Thoracic aorta (tissue), 2 donors: ENCODE measurements at places on chromosomes 12 and 14. TPM values are rescaled to one million over a fixed set of nuclear protein-coding genes. Genes with fewer than 3 reads are reported as not detected.

DNA sequence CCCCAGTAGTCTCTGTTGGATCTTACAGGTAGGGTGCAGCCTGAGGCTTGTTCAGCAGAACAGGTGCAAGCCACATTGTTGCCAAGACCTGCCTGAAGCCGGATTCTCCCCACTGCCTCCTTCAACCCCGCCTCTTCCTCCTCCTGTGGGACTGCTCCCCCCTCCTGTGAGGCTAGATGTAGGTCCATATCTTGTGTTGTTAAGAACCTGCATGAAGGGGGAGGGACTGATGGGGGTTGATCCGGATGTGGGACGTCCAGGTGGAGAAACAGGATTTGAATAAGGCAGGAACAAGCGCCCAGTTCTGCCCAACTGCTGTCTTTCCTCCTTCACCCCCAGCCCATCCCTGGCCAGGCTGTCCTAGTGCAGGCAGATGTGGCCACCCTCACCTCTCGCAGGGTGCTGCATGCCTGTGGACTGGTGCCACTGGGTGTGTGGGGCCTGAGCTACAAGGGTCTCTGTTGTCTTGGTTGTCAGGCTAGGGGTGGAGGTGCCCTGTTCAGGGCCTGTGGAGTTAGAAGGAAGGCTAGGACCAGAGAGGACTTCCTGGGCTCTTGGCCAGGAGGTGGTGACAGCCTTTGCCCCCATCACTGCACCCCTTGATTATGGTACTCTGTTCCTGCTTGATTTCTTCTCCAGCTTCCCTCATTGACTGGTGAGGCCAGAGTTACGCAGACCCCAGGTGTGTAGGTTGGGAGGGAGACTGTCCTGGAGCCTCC is 1.4 kb downstream of the NR4A1 start:
- no peak for DNase-seq
- peak overlapping the region; percentile 91 for H3K27ac ChIP-seq
- no peaks in the 10 kb centered on the region for H3K27me3 ChIP-seq
- H3K4me1 ChIP-seq = peaks cover 7% of the 10 kb centered on the region
- peak overlapping the region; percentile 90 for H3K4me3 ChIP-seq

- H3K36me3 ChIP-seq = peaks cover 23% of the 10 kb centered on the region
- no peak overlapping the region for H3K27ac ChIP-seq
- H3K4me3 ChIP-seq = no peak overlapping the region
- H3K4me1 ChIP-seq = no peaks in the 10 kb centered on the region
- no peaks in the 10 kb centered on the region for H3K27me3 ChIP-seq
Observed at GRCh38 chr14:99909513-99910064, 116.4 kb downstream of the EML1 start.

DNA sequence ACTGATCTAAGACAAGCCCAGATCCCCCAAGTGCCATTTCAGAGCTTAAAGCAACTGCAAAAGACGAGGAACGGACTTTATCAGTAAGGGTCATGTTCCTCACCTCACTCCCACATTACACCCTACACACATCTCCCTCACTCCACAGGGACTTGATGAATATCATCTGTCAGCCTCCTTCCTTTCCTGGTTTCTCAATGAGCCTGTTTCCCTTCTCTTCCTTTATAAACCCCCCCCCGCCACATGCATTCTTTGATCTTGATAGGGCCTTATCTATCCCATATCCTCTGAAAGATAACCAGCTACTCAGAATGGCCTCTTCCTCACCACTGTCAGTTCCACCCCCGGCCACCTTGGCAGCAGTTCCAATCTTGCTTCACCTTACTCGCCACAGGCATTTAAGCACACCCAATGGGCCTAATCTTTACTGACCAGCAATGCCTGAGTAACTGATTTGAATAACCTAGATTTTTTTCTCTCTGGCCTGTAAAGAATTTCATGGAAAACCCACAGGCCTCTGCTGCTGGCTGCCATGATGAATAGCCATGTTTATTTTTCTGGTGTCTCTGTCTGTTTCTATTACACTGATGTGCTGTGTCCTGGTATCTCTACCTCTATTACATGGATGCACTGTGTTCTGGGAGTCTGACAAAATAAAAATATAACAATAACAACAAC is 138.7 kb downstream of the PHLDA1 start:
- no peak overlapping the region for H3K27ac ChIP-seq
- H3K27me3 ChIP-seq = no peaks in the 10 kb centered on the region
- H3K36me3 ChIP-seq = no peaks in the 10 kb centered on the region
- no peak for DNase-seq
- H3K4me1 ChIP-seq = no peaks in the 10 kb centered on the region

- no peak for DNase-seq
- H3K27me3 ChIP-seq = no peaks in the 10 kb centered on the region
- H3K4me1 ChIP-seq = no peaks in the 10 kb centered on the region
- no peaks in the 10 kb centered on the region for H3K36me3 ChIP-seq
Observed at GRCh38 chr14:23447361-23448350, 12.2 kb upstream of the MYH7 start.

GRCh38 chr14:98984027-98984718 is 287.8 kb downstream of the BCL11B start:
- no peak overlapping the region for H3K4me3 ChIP-seq
- H3K36me3 ChIP-seq = no peaks in the 10 kb centered on the region
- H3K27ac ChIP-seq = no peak overlapping the region
- no peaks in the 10 kb centered on the region for H3K27me3 ChIP-seq
- H3K4me1 ChIP-seq = no peaks in the 10 kb centered on the region
- DNase-seq = no peak

GRCh38 chr14:55910601-55911243 is 207.5 kb upstream of the PELI2 start:
- H3K4me3 ChIP-seq = no peak overlapping the region
- H3K4me1 ChIP-seq = peaks cover 17% of the 10 kb centered on the region
- no peaks in the 10 kb centered on the region for H3K36me3 ChIP-seq
- no peaks in the 10 kb centered on the region for H3K27me3 ChIP-seq

DNA sequence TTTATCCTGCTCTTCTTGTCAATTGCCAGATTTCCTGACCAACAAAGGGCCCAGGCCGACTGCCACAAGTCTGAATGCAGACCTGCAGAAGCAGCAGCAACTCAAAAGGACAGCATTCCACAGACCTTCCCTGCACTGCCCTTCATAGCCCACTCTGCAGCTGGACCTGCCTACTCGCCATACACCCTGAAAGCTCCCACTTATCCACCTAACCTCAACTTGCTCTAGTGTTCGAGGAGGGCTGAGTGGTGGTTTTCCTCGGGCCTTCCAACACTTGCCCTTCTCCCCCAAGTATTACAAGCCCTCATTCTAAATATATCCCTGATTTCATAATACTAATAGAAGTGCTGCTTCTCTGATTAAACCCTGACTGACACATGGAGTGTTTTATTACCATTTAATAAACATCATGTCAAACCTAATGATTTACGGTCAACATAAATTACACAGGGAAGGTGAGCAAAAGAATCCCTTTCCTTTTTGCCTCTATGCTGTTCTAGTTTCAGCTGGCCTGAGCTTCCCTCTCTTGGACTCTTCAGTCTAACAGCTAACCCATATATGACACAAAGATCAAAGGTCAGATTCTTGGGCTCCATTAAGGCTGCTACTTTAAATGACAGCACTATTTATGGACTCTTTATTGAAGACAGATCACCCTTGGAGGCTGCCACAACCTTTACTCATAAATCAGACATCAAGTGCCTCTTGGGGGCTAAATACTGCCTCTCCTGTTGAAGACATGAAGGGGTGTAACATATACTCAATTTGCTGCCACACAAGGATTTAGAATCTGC is 1546.9 kb upstream of the TMEM132C start:
- H3K4me1 ChIP-seq = no peaks in the 10 kb centered on the region
- H3K27me3 ChIP-seq = no peaks in the 10 kb centered on the region
- no peak overlapping the region for H3K4me3 ChIP-seq
- DNase-seq = no peak
- H3K27ac ChIP-seq = no peak overlapping the region

The NINJ2 gene
- total RNA-seq = 5.3 TPM

DNA sequence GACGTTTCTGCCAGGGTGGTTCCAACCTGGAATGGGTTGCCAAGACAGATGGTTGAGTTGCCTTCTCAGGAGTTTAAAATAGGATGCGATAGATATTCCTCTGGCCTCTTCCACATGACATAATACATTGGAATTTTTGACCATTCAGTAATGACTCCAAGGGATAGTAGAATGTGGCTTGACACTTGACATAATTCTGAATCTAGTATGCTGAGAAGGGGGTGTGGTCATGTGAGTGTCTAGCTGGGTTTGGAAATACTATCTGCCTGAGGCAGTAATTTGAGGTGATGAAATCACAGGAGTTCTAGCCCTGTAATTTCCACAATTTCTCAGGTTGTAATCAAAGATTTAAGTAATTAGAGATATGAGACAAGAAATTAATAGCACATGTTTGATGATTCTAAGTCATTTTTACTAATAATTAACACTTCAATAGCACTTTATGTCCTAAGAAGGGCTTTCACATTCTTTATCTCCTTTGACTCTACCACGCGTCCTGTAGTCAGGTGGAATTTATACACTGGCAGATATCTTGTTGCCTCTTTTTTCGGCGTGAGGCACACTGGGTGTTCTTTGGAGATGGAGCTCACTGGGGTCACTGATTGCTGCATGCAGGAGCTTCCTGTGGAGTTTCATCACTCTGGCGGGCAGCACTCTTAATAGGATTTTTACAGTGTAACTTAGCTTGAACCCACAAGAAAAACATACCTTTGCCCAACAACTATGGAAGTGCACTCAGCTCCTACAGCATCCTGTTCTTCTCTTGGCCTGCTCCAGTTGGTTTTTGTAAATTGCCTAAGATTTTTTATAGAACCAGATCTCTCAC is 3.2 kb upstream of the AMIGO2 start:
- H3K4me1 ChIP-seq = peaks cover 78% of the 10 kb centered on the region
- no peaks in the 10 kb centered on the region for H3K36me3 ChIP-seq
- no peaks in the 10 kb centered on the region for H3K27me3 ChIP-seq

GRCh38 chr14:72802588-72802946 is 91.3 kb downstream of the DPF3 start:
- H3K27me3 ChIP-seq = no peaks in the 10 kb centered on the region
- peak overlapping the region; percentile 8 for H3K27ac ChIP-seq
- H3K36me3 ChIP-seq = no peaks in the 10 kb centered on the region
- H3K4me1 ChIP-seq = peaks cover 31% of the 10 kb centered on the region
- DNase-seq = no peak
- H3K4me3 ChIP-seq = no peak overlapping the region
